ENCODE measurements at places on chromosomes 5 and 9.

DNA sequence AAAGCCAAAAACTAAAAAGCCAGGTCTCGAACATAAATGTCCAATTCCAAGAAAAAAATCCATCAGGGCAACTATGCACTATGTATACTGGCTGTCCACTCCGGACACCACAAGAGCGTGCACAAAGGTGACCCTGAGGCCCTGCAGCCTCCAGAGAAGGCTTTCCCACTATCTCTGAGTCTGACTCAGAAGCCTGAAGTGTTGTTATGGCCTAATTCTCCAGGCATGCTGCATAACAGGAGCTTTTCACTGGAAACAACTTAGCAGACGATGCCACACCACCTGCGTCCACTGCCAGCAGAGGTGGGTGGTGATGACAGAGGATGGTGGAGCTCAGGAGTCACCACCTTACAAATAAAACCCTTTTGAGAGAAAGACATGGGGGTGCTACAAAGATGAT is 63.7 kb downstream of the HABP4 start:
- no peak for DNase-seq

DNA sequence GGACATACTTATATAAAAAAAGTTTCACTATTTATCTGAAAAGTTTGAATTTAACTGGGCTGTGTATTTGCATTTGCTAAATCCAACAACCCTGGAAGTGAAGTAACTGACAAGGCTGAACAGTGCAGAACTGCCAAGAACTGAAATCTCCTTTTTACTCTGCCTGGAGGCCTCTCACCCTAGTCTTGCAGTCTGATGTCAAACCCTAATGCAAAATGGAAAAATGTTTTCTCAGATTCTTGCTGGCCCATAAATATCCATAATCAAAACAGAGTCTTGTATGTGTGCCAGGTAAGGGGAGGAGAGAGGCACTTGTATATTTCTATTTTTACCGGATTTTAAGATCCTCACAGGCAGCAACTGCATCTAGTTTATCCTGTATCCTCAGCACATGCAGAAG is 432.7 kb upstream of the KLF4 start:
- DNase-seq: no peak

GRCh38 chr5:137600721-137601360 is 101.7 kb upstream of the SPOCK1 start:
- no peak for DNase-seq

DNA sequence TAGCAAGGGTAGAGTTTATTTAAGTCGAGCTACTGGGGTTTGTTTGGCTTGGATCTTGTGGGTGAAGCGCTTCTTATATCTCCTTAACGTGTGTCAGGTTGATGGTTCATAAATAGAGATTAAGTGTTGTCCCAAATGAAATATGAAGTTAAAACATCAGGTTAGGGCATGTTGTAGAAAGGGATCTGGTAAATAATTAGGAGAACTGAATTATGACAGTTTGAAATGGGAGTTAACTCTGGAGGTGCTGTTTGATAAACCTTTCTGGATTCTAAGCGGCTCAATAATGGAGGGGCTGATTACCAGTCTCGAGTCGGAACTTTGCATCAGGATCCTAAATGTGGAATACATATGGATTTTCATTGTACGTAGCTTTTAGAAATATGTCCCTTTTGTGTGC is 717.0 kb upstream of the WWC1 start:
- DNase-seq: no peak

GRCh38 chr5:14859980-14860379 is 11.6 kb downstream of the ANKH start:
- DNase-seq: no peak

GRCh38 chr9:110208031-110208430 is at the start of gene C9orf152:
Gene C9orf152 (minus strand): TSS chr9:110208159. CDS start chr9:110207579, 580 bp downstream.
- no peak for DNase-seq

DNA sequence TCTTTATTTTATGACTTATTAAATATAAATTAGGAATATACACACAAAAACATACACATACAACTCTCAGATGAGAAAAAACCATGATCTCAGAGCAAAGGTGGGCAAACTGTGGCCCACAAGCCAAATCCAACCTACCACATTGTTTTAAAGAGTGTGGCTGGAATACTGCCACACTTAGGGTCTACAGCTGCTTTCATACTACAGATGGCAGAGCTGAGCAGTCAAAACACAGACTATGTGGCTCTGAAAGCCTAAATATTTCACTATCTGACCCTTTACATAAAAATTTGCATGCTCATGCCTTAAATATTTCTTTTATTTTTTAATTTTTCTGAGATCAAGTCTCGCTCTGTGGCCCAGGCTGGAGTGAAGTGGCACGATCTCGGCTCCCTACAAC is 28.3 kb downstream of the LEAP2 start:
- DNase-seq: no peak

DNA sequence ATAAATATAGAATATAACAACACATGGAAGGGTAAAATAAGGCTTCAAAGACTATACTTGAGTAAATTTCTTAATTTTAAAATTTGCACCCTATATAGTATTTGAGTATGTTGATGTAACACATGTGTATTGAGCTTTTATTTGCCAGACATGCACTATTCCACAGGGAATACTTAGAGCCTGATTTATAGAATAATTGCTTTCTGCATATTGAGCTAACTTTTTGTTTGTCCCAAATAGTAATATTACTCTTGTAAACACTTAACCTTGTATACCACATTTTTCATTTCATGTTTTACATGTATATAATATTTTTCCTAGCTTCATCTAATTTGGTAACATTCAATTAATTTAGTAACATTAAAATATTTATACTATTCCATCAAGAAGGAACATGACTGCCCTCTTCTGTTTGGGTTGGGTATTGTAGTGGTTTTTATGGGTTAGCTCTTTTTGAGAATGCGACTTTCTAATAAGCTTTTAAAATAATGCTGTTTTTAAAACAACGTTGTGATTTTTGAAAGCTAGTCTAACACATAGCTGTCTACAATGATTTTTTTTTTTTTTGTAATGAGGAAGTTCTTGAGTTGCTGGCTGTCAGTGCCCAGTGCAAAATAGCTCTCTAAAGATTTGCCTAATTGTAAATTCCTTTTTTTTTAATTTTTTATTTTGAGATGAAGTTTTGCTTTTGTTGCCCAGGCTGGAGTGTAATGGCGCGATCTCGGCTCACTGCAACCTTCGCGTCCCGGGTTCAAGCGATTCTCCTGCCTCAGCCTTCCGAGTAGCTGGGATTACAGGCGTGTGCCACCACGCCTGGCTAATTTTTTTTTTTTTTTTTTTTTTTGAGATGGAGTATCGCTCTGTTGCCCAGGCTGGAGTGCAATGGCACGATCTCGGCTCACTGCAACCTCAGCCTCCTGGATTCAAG is 4.8 kb downstream of the SUB1 start:
- no peak for DNase-seq

All from stimulated activated CD4-positive, alpha-beta T cell treated with anti-CD3 and anti-CD28 coated beads, Interleukin-4, amount 100 ng/mL, for 4 hours (primary cell).